Activated CD8-positive, alpha-beta memory T cell treated with anti-CD3 and anti-CD28 coated beads, Interleukin-2, amount 10 ng/mL, durations not matched to agents 7 days and 5 days (primary cell): ENCODE measurements at places on chromosomes 5 and 9. TPM values are rescaled to one million over a fixed set of nuclear protein-coding genes. Genes with fewer than 3 reads are reported as not detected.
A peak's percentile ranks its signal among the peaks of the same experiment; 100 is the strongest.

DNA sequence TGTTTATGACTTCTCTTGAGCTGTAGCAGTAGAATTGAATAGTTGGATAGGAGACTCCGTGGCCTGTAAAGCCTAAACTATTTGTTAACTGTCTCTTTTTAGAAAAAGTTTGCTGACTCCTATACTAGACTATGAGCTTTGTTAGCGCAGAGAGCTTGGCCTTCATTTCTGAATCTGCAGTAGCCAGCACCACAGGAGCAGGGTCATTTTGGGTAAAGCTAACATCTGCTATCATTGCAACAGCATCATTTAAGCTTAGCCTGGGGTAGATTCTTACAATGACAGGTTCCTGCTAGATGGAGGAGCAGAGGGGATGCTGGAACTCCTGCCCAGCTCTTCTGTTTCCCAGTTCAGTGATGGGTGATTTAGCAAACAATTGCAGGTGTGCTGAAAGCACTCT lies 133.7 kb upstream of the ASTN2 start:
- H3K4me3 ChIP-seq: no peak overlapping the region
- no peak for DNase-seq
- H3K36me3 ChIP-seq: no peaks in the 10 kb centered on the region
- no peaks in the 10 kb centered on the region for H3K4me1 ChIP-seq

DNA sequence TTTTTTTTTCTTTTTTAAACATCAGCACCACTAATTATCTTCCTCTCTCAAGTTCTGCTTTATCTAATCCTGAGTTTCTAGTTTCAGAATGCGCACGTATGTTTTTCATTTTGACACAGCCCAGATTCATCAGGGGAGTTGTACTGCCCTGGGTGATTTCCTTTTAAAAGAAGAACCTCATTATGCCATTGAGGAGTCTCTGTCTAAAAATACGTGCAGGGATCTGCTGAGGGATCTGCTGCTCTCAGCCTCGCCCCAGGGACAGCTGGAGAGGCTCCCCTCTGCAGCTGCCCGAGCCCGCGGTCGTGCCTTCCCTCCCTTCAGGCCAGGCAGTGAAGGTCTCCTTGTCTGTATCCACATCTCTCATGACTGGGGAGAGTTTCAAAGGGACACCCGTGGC lies 273.1 kb downstream of the ARHGEF28 start:
- H3K4me3 ChIP-seq: no peak overlapping the region
- no peaks in the 10 kb centered on the region for H3K36me3 ChIP-seq
- H3K27me3 ChIP-seq: peaks cover 45% of the 10 kb centered on the region
- peaks cover 31% of the 10 kb centered on the region for H3K4me1 ChIP-seq
- H3K27ac ChIP-seq: no peak overlapping the region

GRCh38 chr5:108711898-108712297 lies 35.8 kb upstream of the FER start:
- no peaks in the 10 kb centered on the region for H3K36me3 ChIP-seq
- H3K4me3 ChIP-seq: no peak overlapping the region
- no peak for DNase-seq
- no peaks in the 10 kb centered on the region for H3K4me1 ChIP-seq
- H3K27me3 ChIP-seq: peaks cover 30% of the 10 kb centered on the region
- no peak overlapping the region for H3K27ac ChIP-seq

DNA sequence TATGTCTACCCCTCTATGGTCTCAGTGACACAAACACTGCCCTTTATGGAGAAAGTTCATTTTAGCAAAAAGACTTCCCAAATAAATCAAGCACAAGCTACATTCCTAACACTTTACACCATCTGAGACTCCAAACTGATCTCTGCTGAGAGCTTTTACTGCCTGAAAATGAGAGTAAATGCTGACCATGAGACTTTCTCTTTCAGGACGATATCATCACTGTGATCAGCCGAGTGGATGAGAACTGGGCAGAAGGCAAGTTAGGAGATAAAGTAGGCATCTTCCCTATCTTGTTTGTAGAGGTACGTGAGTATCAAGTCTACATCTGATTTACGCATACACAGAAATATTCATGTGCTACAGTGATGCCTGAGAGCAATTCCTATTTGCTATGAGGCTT lies 67.5 kb downstream of the SH3RF2 start:
- H3K27me3 ChIP-seq: peaks cover 21% of the 10 kb centered on the region
- H3K36me3 ChIP-seq: no peaks in the 10 kb centered on the region
- no peaks in the 10 kb centered on the region for H3K4me1 ChIP-seq
- H3K4me3 ChIP-seq: no peak overlapping the region
- DNase-seq: no peak

GRCh38 chr9:104386425-104387069 lies 117.5 kb upstream of the OR13F1 start:
- no peak overlapping the region for H3K4me3 ChIP-seq
- no peaks in the 10 kb centered on the region for H3K4me1 ChIP-seq
- DNase-seq: no peak
- no peaks in the 10 kb centered on the region for H3K36me3 ChIP-seq
- no peaks in the 10 kb centered on the region for H3K27me3 ChIP-seq

DNA sequence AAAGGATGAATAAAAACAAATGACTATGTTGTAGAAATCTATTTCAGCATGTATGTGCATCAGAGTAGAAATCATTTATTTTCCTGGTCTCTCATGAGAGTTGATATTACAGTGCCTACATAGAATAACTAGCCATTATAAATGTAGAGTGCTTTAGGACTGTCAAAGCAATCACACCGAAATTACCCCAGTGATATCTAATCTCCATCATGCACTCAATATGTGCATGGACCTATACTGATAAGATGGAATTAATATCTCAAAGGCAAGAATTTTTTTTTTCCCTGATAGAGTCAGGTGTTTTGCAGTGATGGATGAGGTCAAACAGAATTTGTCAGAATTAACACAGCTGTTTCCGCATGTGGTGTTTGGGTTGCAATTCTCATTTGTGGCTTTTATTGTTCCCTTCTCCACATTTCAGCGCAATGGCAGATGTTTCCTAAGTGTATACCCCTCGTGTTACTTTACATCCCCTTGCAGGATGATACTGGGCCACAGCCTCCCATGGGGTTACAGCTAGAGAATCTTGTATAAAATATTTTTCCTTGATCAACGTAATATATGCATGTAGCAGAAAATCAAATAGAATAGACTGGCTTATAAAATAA lies 298.8 kb downstream of the RASEF start:
- no peak overlapping the region for H3K27ac ChIP-seq
- DNase-seq: no peak
- H3K4me1 ChIP-seq: no peaks in the 10 kb centered on the region
- H3K4me3 ChIP-seq: no peak overlapping the region

- H3K27ac ChIP-seq: peak overlapping the region; percentile 94
- no peaks in the 10 kb centered on the region for H3K27me3 ChIP-seq
- H3K4me3 ChIP-seq: peak overlapping the region; percentile 96
- peaks cover 10% of the 10 kb centered on the region for H3K36me3 ChIP-seq
These were observed 923 bp upstream of the ZBTB5 start for GRCh38 chr9:37466037-37466709.

DNA sequence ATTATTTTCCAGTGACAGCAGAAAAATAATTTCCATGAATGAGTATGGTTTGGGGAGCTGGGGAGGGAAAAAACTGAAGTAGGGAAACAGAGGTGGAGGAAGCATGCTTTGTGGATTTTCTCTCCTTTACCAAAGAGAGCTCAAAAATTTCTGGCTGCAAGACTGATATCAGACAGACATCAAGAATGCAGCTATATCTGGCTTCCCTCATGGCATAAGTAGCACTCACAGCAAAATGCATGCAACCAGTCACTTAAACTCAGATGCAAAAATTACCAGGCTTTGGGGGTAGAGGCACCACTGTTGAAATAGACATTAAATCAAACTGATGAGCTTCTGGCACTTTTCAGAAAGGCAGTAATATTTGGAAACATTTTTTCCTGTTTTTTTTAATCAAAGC lies 196.9 kb downstream of the TSSK1B start:
- no peaks in the 10 kb centered on the region for H3K36me3 ChIP-seq
- H3K4me3 ChIP-seq: no peak overlapping the region
- peaks cover 31% of the 10 kb centered on the region for H3K27me3 ChIP-seq
- H3K27ac ChIP-seq: no peak overlapping the region
- no peak for DNase-seq
- no peaks in the 10 kb centered on the region for H3K4me1 ChIP-seq

- no peaks in the 10 kb centered on the region for H3K36me3 ChIP-seq
- DNase-seq: no peak
- H3K27ac ChIP-seq: no peak overlapping the region
- no peaks in the 10 kb centered on the region for H3K4me1 ChIP-seq
These were observed 241.0 kb upstream of the IRX1 start for GRCh38 chr5:3354606-3355005.

GRCh38 chr5:32450952-32451351 lies 6.4 kb upstream of the ZFR start:
- no peaks in the 10 kb centered on the region for H3K36me3 ChIP-seq
- no peak overlapping the region for H3K27ac ChIP-seq
- H3K4me1 ChIP-seq: no peaks in the 10 kb centered on the region
- H3K4me3 ChIP-seq: no peak overlapping the region
- no peak for DNase-seq

Gene UGT3A1
- total RNA-seq: not detected

Gene PMPCA
- 76.5 TPM for total RNA-seq

Gene SPRY4
- 0.09 TPM for total RNA-seq

Gene VLDLR
- total RNA-seq: 7.2 TPM

Gene LAMC3
- not detected for total RNA-seq

Gene KIF12
- total RNA-seq: not detected

Gene SVEP1
- total RNA-seq: not detected
